Muscle of leg (tissue), 16 donors: ENCODE measurements at places on chromosomes 5 and 9. TPM values are rescaled to one million over a fixed set of nuclear protein-coding genes. Genes with fewer than 3 reads are reported as not detected.

GRCh38 chr9:136058801-136059302 lies 36.2 kb downstream of the NACC2 start:
- DNase-seq, result no peak

- peak; percentile 20 for DNase-seq
Measured at GRCh38 chr9:94554439-94555331, at the start of gene PCAT7. Gene PCAT7 (plus strand): TSS chr9:94555083.

TUBB4B gene
- 205 TPM for polyA plus RNA-seq

PLAC8L1 gene
- 0.43 TPM for polyA plus RNA-seq

DNA sequence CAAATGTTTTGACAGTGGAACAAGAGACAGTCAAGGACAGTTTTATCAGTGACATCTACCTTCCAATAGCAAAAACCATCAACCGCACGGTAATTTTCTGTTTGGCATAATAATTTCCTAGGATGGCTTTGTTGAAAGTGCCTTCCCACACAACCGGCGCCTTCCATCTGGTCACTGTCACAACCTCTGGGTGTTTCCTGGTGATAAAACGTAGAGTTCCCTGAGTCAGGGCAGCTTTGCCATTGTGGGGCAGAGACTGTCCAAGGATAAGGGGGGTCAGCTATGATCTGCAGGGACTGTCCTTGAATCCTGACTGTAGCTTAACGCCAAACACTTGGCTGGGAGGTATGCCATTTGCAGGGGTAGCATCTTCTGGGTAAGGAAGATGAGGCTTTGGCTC lies 47.6 kb downstream of the GGTA1 start:
- no peak for DNase-seq
